ENCODE measurements at places on chromosomes 7 and 10.
A peak's percentile ranks its signal among the peaks of the same experiment; 100 is the strongest.

GRCh38 chr7:77982926-77983550 lies 184.5 kb downstream of the PHTF2 start:
- DNase-seq = no peak

DNA sequence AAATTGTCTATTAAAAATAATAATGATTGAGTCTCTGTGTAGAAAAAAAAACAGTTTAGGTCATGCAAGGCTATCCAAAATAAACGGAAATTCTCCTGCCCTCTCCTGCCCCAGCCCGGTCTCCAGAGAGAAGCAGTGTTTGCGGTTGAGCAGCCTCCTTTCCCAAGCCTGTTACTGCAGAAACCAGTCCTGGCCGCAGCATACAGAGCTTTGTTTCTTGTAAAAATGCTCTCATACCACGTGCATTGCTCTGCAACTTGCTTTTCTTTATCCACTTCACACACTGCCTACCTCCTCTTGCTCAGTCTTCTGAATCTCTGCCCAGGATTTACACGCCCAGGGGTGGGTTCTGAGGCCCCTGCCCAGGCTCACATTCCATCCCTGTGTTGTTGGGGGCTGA lies 34.4 kb upstream of the CUL1 start:
- DNase-seq = no peak

DNA sequence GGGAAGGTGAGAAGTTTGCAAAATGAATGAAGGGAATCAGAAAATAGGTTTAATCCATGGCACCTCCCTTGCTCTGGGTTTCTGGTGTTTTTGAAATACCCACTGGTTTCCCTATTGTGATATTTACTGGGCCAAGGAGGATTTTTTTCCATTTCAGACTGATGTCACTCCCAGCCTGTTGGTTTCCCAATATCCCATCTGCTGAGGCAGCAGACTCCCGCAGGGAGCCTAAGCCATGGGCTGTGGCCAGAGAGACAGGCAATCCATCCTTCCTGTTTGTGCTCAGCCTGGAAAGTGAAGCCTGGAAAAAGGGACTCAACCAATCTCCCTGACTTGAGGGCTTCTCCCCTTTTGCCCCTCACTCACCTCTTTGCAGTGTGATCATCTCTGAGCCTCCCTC lies 22.8 kb downstream of the FAM107B start:
- DNase-seq = no peak

DNA sequence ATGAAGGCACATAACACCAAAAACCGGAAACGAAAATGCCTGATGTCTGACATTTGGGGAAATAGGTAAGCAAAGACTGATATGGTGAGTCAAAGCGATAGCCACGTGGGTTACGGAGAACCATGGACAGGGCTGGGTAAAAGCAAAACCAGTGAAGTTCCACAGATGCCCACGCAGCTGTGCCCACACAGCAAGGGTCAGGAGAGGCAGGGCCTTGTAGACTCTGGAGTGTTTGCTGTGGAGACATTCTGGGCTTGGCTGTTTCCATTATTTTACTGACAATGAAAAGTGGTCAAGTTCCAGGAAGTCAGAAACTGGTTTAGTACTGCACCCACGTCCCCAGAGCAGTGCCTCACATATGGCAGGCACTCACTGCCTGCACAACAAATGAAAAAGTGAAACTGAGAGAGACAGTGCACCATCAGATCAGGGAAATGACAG lies 148.7 kb downstream of the ZMYND11 start:
- DNase-seq = no peak

DNA sequence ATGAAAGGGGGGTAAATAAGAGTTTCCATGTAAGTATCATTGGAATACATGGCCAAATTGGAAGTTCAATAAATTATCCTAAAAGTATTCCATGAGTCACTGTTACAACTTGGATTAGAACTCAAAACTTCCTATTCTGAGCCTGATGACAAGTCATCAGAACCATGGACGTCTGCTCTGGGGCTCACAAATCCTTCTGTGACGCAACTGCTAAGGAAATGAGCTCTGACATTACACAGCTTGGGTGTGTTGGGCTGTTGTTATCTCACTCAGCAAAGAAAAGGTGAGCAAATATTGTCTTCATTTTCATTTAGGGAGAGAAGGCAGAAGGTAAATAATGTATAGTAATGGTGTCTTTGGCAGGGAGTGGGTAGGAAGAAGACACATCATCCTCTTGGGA lies 214.8 kb upstream of the ADO start:
- no peak for DNase-seq

DNA sequence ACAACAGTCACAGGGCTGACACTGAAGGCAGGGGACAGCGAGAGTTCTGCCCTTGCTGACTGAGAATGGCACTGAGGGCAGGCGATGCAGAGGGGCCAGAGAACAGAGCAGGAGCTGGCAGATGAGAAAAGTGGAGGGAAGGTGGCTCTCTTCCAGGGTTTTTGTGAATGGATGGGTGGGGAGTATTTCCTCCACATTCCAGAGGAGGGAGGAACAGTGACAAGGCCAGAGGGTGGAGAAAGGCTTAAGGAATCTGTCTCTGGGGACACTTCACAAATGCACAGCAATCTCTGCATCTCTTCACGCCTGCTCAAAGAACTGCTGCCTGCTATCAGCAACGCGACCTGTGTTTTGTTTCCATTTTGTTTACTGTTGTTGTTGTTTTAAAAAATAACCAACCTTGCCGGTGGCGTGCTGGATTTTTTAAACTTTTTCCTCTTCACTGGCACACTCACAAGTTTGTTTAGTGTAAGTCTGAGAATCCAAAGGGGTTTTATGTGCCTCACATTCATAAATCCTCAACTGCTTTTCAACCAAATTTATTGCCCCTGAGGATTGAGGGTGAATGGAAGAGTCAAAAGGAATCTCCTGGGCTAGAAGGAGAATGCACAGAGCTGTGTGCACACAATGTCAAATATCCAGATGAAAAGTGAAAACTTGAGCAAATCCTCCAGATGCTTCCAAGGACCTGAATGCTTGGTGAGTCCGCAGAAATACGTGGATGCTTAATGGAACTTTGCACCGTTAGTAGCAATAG lies 129.3 kb downstream of the GLI3 start:
- no peak for DNase-seq

DNA sequence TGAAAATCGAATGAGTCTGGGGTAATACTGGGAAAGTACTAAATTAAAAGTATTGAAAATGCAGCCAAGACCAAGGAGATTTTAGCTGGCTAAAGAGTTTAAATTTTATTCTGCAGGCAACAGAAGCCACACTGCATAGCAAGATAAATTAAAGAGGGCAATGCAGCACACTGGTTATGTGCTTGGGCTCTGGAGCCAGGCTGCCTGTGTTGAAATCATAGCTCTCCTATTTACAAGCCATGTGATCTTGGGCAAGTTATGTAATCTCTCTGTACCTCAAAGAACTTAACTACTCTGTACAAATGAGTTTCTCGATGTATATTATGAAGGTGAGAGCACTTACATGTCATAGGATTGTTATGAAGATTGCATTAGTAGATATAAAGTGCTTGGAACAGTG lies 9.9 kb downstream of the SLC25A13 start:
- DNase-seq = no peak

DNA sequence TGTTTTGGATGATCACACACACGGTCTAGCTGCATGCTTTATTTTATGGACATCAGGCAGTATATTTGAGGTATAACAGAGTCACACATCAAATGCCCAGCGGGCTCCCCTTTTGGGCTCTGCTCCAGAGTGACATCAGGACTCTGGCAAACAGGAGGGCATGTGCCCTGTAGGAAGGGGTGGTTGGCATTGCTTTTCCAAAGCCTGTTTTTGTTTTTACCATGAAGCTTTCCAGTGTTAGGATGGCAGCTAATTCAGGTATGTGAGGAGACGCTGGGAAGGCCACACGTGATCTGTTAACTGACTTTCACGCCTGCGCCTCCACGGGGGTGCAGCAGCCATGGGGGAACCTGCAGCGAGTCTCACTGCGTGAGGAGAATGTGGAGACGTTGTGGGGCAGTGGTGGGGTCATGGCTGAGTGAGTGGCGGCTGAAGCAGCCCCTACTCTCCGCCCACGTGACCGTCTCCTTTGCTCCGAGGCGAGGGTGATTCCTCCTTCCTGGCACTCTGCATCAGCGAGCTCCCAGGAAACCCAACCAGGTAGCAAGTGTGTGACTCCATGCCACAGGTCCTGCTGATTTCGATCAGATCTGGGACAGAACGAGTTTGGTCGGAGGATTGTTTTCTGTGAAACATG lies 117.7 kb downstream of the ANKRD61 start:
- no peak for DNase-seq

GRCh38 chr10:5640036-5640435 lies 26.4 kb downstream of the ASB13 start:
- DNase-seq = no peak

GRCh38 chr7:36079446-36080025 lies 73.5 kb upstream of the EEPD1 start:
- no peak for DNase-seq

DNA sequence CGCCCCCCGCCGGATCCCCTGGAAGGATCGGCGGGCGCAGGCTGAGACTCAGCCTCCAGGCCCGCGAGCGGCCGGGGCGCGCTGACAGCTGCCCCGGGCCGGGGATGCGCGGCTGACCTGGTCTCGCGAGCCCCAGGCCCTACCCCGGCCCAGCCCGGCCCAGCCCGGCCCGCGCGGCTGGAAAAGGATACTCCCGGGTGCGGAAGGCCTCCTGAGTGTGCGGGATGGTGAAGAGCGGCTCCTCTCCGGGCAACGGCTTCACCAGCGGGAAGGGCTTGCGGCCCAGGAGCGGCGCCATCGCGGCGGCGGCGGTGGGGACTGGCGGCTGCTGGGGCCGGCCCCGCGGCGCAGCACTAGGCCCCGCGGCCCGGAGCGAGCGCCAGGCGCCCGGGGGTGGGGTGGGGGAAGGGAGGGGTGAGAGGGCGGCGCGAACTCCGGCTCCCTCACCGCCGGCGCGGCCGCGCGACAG lies 423 bp downstream of the BAZ1B start:
- peak; percentile 21 for DNase-seq

Measured in stimulated activated CD8-positive, alpha-beta memory T cell treated with anti-CD3 and anti-CD28 coated beads, Interleukin-12 subunit alpha, Interleukin-12 subunit beta, amount 100 ng/mL, for 1 hour (primary cell).